ENCODE measurements at places on chromosomes 5 and 9.

DNA sequence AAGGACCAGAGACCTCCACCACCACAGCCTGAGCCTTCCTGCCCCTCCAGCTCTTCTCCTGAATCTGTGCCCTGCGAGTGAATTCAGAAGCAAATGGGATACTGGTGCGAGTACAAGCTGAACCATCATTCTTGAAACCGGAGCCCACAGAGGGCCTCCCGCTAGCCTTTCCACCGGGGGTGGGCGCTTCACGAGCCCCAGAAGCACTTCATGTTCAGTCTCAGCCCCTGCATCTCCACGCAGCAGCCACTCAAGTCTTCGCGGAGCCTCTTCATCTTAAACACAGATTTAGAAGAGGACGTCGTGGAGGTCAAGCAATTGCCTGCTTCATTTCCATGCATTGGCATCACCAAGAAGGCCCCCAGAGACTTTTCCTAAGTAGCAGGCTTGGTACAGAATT, 26.0 kb upstream of the OLFM1 start:
- no peak for DNase-seq

DNA sequence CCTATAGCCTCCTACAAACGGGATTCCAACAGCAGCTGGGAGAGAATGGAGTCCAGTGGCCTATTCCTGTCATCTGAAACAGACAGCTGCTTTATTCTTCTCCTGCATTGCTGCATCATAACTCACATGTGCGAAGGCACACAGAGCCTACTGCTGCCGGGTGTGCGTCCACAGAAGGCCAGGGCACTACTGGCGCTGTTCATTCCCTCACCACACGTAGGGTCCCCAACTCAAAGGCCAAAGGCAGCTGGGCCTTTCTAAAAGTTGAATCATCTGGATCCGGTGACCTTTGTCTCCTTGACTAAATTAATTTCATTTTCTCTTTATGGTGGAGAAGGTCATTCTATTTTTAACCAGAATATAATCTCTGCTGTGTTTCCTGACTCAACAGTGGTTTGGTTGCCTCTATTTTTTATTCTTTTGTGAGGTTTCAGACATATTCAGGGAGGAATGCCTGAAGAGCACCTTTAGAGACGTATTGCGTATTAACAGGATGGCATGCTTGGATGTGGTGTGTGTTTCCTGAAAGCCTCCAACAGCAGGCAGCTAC, 10.8 kb upstream of the SPATA24 start:
- DNase-seq: peak; percentile 24

DNA sequence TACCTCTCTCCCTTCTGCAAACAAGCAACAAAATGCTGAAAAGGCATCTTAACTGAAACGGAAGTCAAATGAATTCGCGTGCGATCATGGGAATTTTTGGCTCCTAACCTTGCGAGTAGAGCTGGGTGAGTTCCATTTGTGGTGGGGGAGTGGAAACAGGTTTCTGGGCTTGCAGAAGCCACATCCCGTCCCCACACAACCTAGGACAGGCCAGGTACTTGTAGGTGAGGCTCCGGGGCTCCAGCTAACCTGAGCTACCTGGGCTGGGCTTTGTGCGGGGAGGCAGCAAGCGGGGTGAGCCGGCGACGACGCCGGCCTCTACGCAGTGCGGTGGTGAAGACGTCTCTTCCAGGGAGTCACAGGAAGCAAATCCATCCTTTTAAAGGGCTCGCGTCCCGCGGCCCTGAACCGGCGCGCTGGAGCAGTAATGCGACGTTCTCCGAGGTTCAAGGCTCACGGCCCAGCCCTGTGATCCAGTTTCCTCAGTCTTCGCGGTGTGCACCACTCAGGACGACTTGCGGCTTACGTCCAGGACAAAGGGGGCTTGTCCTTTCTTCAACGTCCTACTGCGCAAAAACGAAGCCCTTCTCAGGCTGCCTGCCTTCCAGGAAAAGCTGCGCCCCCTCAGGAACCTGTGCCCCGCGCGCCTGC, 567 bp upstream of the SPIN1 start:
- DNase-seq: no peak

DNA sequence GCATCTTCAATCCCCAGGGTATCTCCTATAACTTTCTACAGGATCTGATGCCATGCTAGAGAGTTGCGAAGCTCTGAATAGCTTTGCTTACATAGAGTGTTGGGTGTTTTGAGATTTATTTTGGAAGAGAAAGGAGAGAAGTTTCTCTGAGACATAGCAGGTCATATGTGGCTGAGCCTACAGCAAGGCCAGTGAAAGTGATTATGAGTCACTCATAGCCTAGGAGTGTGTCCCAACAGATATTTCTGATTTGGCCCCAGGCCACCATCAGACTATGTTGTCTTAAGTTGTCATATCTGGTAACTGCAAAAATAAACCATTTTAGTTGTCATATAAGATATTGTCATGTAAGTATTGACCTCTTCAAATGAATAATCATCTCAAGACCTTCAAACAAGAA, 132.0 kb upstream of the RAI14 start:
- DNase-seq: no peak

- DNase-seq: no peak
These were observed 227.7 kb downstream of the RFK start for GRCh38 chr9:76166526-76166925.

- no peak for DNase-seq
These were observed 45.8 kb upstream of the GARNL3 start for GRCh38 chr9:127218818-127219217.

GRCh38 chr5:172630986-172631385, 10.1 kb upstream of the NEURL1B start:
- DNase-seq: no peak

GRCh38 chr5:78650531-78650930, 2.0 kb upstream of the LHFPL2 start:
- no peak for DNase-seq

DNA sequence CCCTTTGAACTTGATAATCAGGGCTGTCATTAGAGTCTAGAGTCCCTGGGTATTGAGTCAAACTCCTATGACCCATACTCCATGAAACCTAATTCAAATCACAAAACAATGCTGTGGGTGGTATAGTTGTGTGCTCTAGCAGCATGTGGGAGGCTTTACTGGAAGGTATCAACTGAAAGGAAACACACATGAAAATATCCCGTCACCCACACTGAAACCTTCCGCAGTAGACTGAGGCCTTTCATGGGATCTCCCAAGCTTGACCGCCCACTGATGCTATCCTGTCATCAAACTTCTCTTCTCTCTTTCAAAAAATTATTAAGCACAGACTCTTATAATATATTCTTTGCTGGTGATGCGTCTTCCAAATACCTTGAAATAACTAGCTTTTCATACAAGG, 569.1 kb upstream of the MEF2C start:
- no peak for DNase-seq
